ENCODE measurements at places on chromosomes 3 and 15.

GRCh38 chr3:113212150-113212843 lies 940 bp downstream of the BOC start:
- DNase-seq, result no peak
- no peak overlapping the region for H3K27ac ChIP-seq
- H3K36me3 ChIP-seq, result no peaks in the 10 kb centered on the region
- H3K4me1 ChIP-seq, result peaks cover 14% of the 10 kb centered on the region

DNA sequence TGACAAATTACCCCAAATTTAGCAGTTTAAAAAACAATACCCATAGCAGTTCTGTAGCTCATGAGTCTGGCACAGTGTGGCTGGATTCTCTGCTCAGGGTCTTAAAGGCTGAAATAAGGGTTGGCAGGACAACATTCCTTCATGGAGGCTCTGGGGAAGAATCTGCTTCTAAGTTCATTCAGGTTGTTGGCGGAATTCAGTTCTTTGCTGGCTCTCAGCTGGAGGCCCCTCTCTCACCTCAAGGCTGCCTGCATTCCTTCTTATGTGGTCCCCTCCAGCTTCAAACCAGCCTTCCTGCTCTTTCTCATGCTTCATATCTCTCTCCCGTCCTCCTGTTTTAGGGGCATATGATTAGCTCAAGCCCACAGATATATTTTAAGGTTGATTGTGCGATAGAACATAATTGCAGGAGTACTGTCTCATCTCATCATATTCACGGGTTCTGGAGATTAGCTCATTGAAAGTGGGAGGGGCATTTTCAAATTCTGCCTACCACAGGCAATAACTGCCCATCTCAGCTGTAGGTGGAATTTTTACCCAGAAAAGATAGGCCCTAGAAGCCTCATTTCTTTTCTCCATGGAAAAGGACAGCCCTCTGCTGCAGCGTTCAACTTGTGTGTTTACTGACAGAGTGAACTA lies 5.6 kb upstream of the ZBTB47 start:
- H3K4me3 ChIP-seq, result no peak overlapping the region
- DNase-seq, result no peak
- peak overlapping the region; percentile 8 for H3K27ac ChIP-seq
- H3K36me3 ChIP-seq, result peaks cover 62% of the 10 kb centered on the region
- H3K4me1 ChIP-seq, result peaks cover 13% of the 10 kb centered on the region

GRCh38 chr3:14803981-14804834 lies 14.6 kb upstream of the FGD5 start:
- peaks cover 7% of the 10 kb centered on the region for H3K4me1 ChIP-seq
- no peak overlapping the region for H3K27ac ChIP-seq
- no peak overlapping the region for H3K4me3 ChIP-seq
- DNase-seq, result no peak
- no peaks in the 10 kb centered on the region for H3K36me3 ChIP-seq

DNA sequence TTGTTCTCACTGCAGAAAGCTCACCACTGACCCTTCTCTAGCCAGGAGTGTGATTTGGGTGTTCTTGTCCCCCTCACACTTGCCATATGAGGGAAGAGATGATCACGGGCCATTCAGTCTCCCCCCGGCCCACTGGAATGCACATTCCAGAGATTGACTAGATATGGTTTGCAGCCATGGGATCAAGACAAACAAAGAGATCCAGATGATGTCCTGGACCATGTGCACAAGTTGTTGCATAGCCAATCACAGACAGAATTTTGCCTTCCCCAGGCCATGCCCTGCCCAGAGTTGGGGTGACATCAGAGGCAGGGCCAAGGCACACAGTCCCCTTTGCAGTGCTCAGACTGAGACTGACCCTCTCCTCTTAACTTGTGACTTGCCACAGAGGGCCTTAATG lies 14.8 kb downstream of the MUC13 start:
- H3K36me3 ChIP-seq, result no peaks in the 10 kb centered on the region
- H3K27me3 ChIP-seq, result peaks cover 13% of the 10 kb centered on the region
- H3K27ac ChIP-seq, result no peak overlapping the region
- no peak for DNase-seq
- no peaks in the 10 kb centered on the region for H3K4me1 ChIP-seq
- H3K4me3 ChIP-seq, result no peak overlapping the region

GRCh38 chr15:63896336-63897115 lies 62.8 kb upstream of the HERC1 start:
- no peak overlapping the region for H3K4me3 ChIP-seq
- H3K27me3 ChIP-seq, result no peaks in the 10 kb centered on the region
- DNase-seq, result no peak
- H3K27ac ChIP-seq, result no peak overlapping the region
- no peaks in the 10 kb centered on the region for H3K36me3 ChIP-seq

DNA sequence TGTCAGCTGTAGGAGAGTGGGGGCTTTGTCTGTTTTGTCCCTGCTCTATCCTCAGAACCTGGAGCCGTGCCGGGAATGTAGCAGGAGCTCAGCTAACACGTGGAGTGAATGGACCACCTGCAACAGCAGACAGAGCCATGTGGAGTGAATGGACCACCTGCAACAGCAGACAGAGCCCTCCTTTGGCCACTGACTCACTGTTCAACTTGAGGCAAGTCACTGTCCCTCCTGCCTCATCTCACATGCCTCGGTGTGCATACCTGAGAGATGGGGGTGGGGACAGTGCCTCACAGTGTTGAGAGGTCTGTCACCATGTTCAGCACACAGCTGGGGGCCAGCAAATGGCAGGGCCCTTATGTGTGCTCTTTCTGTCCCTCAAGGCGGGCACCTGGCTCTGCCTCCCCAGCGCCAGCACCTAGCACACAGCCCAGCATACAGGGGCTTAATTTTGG lies 27.9 kb downstream of the FEM1B start:
- no peaks in the 10 kb centered on the region for H3K27me3 ChIP-seq
- no peaks in the 10 kb centered on the region for H3K36me3 ChIP-seq
- peaks cover 12% of the 10 kb centered on the region for H3K4me1 ChIP-seq

- DNase-seq, result no peak
- H3K27me3 ChIP-seq, result no peaks in the 10 kb centered on the region
- no peak overlapping the region for H3K4me3 ChIP-seq
- H3K4me1 ChIP-seq, result peaks cover 72% of the 10 kb centered on the region
- no peak overlapping the region for H3K27ac ChIP-seq
- H3K36me3 ChIP-seq, result peaks cover 67% of the 10 kb centered on the region
These were observed 13.0 kb downstream of the NKTR start for GRCh38 chr3:42613462-42613861.

DNA sequence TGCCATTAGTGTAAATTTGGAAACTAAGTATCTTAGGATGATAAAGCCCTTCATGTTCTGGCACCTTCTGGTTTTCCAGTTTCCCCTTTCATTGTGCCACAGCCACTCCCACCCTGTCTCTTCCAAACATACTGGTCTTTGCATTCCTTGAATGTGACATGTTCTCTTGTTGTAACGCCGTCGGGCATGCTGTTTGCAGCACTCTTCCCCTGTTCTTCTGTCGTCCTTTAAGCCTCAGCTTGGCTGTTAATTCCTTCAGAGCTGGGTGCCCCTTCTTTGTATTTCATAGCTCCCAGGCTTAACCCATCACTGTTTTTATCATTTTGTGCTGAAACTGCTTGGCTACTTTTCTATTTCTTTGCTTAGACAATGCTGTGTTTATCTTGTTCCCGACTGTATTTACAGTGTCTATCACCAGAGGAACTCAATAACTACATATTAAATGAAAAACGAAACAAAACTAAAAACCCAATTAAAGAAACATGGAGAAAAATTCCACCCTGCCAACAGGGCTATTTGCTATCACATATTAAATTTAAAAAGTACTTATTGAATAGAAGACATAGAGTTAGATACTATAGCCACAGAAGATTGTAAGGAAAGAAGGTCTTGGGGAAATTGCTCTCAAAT lies 95.4 kb upstream of the KCNAB1 start:
- no peaks in the 10 kb centered on the region for H3K36me3 ChIP-seq
- no peak overlapping the region for H3K27ac ChIP-seq
- peaks cover 7% of the 10 kb centered on the region for H3K27me3 ChIP-seq

GRCh38 chr15:72200395-72201237 lies 3.0 kb upstream of the GRAMD2A start:
- no peak for DNase-seq
- H3K27ac ChIP-seq, result peak overlapping the region; percentile 72
- peaks cover 79% of the 10 kb centered on the region for H3K36me3 ChIP-seq
- H3K27me3 ChIP-seq, result peaks cover 16% of the 10 kb centered on the region
- H3K4me3 ChIP-seq, result no peak overlapping the region
- peaks cover 33% of the 10 kb centered on the region for H3K4me1 ChIP-seq

- H3K36me3 ChIP-seq, result no peaks in the 10 kb centered on the region
- H3K27me3 ChIP-seq, result no peaks in the 10 kb centered on the region
- no peak for DNase-seq
- H3K4me1 ChIP-seq, result no peaks in the 10 kb centered on the region
These were observed 81.6 kb downstream of the OCA2 start for GRCh38 chr15:28017423-28017924.

- H3K36me3 ChIP-seq, result no peaks in the 10 kb centered on the region
- H3K27ac ChIP-seq, result peak overlapping the region; percentile 61
- no peak overlapping the region for H3K4me3 ChIP-seq
- peaks cover 25% of the 10 kb centered on the region for H3K4me1 ChIP-seq
- no peaks in the 10 kb centered on the region for H3K27me3 ChIP-seq
These were observed 103.5 kb downstream of the IMPG2 start for GRCh38 chr3:101216710-101217465.

GRCh38 chr3:79461129-79461792 lies 306.5 kb downstream of the ROBO1 start:
- H3K4me1 ChIP-seq, result no peaks in the 10 kb centered on the region
- DNase-seq, result no peak
- no peaks in the 10 kb centered on the region for H3K36me3 ChIP-seq
- no peak overlapping the region for H3K27ac ChIP-seq
- no peak overlapping the region for H3K4me3 ChIP-seq
- H3K27me3 ChIP-seq, result no peaks in the 10 kb centered on the region

DNA sequence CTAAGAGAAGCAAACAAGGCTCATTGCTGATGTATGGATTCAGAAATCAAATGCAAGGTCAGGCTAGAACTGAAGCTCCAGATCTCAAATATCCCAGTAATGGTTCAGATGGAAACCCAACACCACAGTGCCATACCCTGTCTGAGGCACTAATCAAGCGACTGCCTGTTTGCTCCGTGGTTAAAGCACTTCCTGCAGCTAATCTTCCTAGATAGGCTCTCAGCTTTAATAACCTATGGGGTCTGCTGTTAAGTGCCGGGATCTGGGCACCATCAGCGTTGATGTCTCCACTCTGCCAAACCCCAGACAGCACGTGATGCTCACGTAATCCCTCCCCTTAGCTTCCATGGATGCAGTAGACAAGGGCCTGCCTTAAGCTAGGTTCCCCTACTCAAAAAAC lies 262.6 kb downstream of the MECOM start:
- peaks cover 5% of the 10 kb centered on the region for H3K27me3 ChIP-seq
- no peak overlapping the region for H3K4me3 ChIP-seq
- DNase-seq, result no peak
- H3K36me3 ChIP-seq, result no peaks in the 10 kb centered on the region
- no peak overlapping the region for H3K27ac ChIP-seq

DNA sequence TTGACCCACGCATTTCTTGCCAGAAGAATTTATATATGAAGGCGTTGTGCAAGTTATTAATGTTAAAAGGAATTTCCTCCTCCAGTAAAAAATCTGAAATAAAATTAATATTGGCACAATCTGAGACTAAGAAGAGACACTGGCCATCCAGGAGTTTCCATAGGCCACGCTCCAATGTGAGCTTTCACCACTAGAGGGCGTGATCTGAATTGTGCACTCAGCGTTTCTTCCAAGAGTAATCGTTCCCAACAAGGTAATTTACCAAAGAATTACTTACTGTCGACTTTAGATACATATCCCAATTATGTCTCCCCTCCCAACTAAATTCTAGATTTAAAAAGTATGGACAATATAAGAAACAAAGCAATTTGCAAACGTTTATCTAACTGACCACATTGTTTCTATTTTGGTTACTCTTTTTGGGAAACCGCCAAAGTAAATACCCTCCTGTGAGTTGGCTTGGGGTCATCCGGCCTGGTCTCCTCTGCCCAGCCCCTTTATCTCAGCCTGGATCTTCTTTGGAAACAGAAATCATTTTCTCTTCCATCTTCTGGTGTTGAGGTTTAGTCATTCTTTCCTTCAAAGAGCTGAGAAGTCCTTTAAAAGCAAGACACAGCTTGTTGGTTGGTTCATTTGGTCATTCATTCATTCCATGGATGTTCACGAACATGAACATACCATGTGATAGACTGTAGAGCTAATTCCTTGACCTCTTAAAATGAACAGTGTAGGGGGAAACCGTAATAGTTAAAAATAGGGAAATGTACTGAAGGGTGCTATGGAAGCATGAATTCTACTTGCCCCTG lies 26.2 kb downstream of the POLR2M start:
- no peak overlapping the region for H3K27ac ChIP-seq
- DNase-seq, result peak; percentile 45
- peaks cover 8% of the 10 kb centered on the region for H3K4me1 ChIP-seq
- H3K4me3 ChIP-seq, result no peak overlapping the region

DNA sequence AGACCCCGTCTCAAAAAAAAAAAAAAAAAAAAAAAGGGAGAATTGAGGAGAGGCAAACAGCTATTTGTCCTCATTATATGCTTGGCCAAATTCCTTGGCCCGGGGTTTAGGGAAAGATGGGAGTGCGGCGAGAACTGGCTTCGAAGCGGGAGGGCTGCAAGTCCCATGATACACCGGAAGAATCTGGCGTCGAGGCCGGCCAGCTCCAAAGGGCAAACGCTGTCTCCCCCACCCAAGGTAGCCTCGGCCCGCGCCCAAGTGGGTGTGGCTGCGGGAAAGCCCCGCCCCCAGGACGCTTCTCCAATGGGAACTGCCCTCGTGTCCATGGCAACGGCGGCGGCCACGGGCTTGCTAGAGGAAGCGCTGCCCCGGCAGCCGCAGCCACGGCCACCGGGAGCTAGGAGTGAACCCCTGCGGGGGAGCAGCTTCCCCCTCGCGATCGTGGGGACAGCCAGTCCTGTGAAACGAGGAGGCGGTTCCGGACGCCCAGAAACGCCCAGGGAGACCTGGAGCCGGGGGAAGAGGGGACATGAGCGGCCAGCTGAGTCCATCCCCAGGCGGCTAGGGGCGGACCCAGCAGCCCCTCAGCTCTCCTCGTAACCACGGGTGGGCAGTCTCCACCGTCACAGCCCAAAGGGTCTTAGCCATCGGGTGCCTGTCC lies at the start of gene TTLL13:
Gene TTLL13 (plus strand): TSS at position 354 of the 661 bp plus-strand sequence. CDS start 1,075 bp downstream, outside the sequence.
- H3K4me3 ChIP-seq, result peak within 1 kb of the TSS; percentile 65
- peaks cover 3% of the 10 kb centered on the region for H3K27me3 ChIP-seq
- DNase-seq, result peak; percentile 80

DNA sequence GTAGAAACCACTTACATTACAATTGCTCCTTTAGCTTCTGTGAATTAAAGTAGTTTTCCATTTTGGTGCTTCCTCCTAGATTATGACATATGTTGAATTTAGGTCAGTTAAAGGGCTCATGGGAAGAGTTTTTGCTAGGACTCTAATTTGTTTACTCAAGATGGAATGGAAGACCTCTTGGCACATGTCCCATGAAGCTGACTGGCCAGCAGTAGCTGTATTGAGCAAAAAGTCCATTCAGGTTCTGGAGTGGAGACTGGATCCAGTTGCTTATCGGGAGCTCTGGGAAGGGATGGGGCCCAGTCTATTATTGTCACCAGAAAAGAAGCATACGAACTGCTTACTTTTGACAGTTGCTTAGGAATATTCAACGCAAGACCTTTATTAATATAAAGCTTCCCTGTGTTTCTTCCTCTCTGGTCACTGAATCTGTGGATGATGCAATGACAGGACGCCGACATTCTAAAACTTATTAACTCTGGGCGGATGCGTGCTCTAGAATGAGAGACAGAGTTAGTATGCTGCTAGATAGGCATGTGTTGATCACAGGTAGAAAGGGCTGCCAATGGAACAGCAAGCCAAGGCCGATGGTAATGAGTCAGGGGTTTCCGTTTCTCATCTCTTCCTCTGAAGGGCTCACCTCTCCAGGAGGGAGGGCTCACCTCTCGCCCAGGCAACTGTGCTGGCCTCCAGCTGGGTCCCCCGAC lies 155.8 kb downstream of the NR1D2 start:
- no peak for DNase-seq
- H3K36me3 ChIP-seq, result no peaks in the 10 kb centered on the region
- H3K27ac ChIP-seq, result no peak overlapping the region
- H3K27me3 ChIP-seq, result no peaks in the 10 kb centered on the region

Data from activated T-cell treated with anti-CD3 and anti-CD28 coated beads, Interleukin-2, amount 50 U/mL, for 24 hours (primary cell).